ENCODE measurements at places on chromosomes 3 and 15. TPM values are rescaled to one million over a fixed set of nuclear protein-coding genes. Genes with fewer than 3 reads are reported as not detected.

PPM1L gene
- total RNA-seq = 2.6 TPM

P2RY12 gene
- total RNA-seq = not detected

AQP9 gene
- total RNA-seq = 0.89 TPM

PLD1 gene
- 1.1 TPM for total RNA-seq

SMCO1 gene
- total RNA-seq = not detected

CACNA2D3 gene
- not detected for total RNA-seq

AADAC gene
- total RNA-seq = not detected

DLL4 gene
- 0.14 TPM for total RNA-seq

LYZL4 gene
- not detected for total RNA-seq

TRH gene
- not detected for total RNA-seq

LRRC31 gene
- 0.07 TPM for total RNA-seq

FBXO40 gene
- total RNA-seq = not detected

GATM gene
- 3.2 TPM for total RNA-seq

TAGLN3 gene
- 0.46 TPM for total RNA-seq

GNAI2 gene
- 267 TPM for total RNA-seq

STRIT1 gene
- total RNA-seq = not detected

CRYGS gene
- total RNA-seq = 5.6 TPM

RETNLB gene
- total RNA-seq = not detected

Data from activated T-helper 2 cell treated with anti-CD3 and anti-CD28 coated beads, Interferon-gamma antibody, Interleukin-2, Interleukin-4, amounts not matched to agents 10 μg/mL and 5 μg/mL and 100 μg/mL, durations not matched to agents 14 hours and 24 hours and 36 hours (primary cell).